ENCODE measurements at places on chromosomes 1 and 21.

DNA sequence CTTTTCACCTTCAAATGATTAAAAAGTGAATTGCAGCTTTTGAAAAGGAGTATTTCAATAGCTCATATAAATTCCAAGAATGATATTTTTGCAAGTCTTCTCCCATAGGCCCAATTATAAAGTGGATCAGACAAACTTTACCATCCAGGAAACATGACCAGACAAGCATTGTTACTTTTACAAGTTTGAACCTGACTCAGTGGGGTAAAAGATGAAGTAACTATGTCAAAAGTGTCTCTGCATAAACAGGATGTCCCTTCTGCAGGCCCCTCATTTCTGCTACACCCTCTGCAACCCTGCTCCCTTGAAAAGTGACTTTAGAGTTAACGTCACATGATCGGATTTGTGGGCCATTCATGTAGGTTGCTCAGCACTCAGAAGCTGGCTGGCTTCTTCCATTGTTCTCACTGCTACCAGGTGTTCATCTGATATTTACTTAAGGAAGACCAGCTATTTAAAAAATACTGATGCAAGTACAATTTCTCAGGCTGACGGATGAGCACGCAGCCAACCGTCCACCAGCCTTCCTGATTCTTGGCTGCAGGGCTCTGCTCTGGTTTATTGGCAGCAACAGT, 32.3 kb downstream of the URB1 start:
- DNase-seq: no peak

DNA sequence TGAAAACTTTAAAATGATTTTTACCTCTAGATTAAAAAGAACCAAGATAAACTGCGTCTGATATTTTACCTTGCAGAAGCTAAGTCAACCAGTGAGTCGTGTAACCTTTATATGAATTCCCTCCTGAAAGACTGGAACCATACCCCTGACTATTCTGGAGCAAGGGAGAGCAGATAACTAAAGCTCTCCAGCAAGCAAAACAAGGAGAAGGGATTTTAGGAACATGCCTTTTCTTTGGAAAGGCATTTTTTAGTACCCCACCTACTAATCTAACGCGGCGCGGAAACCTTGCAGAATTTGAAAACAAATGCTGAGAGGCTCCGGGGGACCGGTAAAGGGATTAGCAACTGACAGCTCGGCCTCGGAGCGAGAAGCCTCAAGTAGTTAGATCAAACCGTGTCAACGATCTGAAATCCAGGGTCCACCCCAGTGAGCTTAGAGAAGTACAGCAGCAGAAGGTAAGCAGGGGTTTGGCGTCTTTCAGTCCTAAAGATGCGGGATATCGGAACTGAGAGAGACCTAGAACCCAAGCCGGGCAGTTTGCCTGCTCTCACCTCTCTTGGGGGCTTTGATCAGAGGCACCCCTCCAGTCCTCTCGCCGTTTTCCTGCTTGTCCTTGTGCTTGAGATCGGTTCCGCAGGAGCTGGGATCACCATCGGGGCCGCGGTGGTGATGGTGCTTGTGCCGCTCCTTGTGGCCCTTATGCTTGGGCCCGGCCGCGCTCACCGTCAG, 954 bp downstream of the RSBN1 start:
- DNase-seq: peak; percentile 8

GRCh38 chr1:209400351-209401220, 182.9 kb upstream of the CAMK1G start:
- no peak for DNase-seq

DNA sequence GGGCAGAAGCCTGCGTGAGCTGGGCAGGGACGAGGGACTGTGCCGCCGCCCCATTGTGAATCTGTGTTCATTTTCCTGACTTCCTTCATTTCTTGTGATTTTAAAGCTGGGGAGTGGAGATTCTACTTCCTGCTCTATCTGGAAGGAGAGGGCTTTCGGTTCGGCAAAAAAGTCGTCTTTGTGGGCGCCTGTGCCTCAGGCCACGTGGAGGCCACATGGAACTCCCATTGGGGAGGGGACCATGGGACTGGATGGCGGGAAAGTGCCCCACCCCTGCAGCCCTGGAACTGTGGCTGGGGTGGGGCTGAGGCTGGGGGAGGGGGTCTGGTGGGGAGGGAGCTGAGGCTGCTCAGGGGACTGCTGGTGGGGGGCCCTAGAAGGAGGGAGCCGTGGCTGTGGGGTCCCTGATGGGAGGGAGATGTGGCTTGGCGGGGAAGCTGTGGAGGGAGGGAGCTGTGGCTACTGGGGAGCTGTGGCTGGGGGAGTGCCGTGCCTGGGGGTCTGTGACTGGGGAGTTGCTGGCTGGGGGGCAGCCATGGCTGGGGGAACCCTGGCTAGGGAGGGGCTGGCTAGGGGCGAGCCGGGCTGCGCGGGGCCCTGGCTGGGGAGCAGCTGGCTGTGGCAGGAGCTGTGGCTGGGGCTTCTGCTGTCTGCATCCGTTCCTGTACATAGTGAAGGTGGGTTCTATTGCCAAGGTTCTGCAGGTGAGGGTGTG, 31.5 kb downstream of the COL18A1 start:
- no peak for DNase-seq

GRCh38 chr1:230972855-230973271, 5.8 kb downstream of the TTC13 start:
- peak; percentile 68 for DNase-seq

- peak; percentile 68 for DNase-seq
Measured at GRCh38 chr21:44932408-44933181, 7.2 kb upstream of the SLX9 start.

DNA sequence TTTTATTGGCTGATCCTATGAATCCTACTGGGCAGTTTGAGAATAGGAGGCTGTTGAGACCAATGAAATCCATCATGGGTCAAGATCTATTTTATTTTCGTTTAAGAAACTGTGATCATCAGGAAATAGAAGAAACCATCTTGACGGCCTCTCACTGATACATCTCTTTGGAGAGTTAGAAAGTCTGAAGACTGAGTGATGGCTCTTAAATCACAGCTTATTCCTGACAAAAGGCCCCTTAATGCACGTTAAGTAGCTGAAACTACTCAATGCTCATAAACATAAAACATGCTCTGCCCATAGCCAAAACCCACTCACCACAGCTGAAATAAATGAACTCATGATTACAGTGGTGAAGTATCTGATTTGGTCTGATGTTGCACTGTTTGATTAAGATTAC, 784.5 kb upstream of the NEGR1 start:
- DNase-seq: no peak

DNA sequence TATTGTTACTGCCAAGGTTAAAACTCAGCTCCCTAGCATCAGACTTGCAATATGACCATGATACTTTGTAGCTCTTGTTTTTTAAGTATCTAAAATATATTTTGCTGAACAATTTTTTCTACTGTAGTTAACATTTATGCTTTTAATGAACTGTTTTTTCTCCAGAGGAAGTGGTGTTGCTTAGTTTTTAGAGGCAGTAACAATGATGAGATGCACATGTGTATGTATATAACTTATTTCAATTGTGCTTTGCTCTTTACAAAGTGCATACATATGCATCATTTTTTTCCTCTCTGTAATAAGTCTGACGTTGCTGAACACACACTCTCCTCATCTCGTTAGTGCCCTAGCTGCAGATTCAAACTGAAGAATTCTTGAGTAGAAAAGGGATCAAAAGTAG, 418.8 kb downstream of the ZP4 start:
- DNase-seq: no peak

- no peak for DNase-seq
Measured at GRCh38 chr21:38556390-38556789, 58.1 kb upstream of the ERG start.

- no peak for DNase-seq
Measured at GRCh38 chr1:58939666-58940370, 156.0 kb upstream of the JUN start.

DNA sequence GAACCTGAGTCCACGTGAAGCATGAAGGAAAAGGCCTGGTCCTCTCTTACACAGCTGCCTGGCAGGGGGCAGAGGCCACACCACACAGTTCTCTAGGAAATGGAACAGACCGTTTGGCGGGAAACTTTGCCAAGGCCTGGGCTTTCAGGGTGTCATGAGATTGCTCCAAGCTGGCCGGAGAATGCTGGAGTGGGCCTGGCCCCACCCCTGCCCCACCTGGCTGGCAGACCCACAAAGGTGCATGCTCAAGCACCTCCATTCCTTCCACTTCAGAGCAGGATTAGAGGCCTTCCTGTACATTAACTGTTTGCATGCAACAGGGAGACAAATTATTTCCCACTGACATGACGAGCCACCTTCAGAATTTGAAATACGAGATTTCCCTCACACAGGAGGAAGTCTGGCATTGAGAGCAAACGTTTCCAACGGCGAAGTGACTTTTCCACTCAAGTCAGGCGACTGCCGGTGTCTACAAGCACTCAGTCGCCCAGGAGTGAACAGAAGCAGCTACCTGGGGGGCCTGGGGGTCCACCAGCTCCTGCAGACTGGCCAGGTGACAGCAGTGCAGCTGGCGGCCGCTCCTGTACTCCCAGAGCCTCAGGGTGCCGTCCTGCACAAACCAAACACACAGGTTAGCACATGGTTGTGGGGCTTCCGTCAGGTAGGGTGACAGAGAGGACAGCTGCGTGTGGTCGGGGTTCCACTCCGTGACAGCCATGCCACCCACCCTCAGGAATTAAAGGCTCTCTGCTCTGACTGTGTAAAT, 24.0 kb downstream of the WDR4 start:
- DNase-seq: no peak

DNA sequence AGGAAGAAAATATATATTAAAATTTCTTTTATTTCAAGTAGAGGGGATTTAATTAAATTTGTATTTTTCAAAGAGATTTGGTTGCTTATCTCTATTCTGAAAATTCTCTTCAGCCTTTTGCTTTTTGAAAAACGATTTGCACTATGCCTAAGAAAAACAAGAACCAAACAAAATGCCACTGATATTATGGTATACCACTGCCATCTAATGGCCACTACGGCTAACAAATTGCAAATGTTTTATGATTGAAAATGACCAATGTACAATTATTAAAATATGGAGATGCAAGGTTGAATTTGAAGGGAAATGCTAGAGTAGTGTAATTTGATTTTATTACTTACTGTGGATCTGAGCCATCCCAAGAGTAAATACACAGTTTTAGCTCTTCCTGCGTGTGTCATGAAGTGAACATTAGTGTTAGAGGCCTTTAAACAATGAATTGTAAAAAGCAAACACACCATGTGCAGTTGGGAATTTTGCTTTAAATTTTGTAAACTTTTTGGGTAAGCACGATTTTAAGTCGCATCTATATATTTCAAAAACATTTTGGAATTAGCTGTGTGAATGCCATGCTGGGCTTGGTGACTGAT, 137.4 kb upstream of the USP25 start:
- DNase-seq: no peak

GRCh38 chr1:210711825-210712612, 383.3 kb downstream of the HHAT start:
- no peak for DNase-seq

GRCh38 chr1:172326136-172326535, 94.3 kb upstream of the C1orf105 start:
- no peak for DNase-seq

GRCh38 chr1:222750651-222751050, 13.6 kb downstream of the FAM177B start:
- DNase-seq: no peak

- no peak for DNase-seq
Measured at GRCh38 chr1:175717610-175718540, 25.5 kb downstream of the TNR start.

DNA sequence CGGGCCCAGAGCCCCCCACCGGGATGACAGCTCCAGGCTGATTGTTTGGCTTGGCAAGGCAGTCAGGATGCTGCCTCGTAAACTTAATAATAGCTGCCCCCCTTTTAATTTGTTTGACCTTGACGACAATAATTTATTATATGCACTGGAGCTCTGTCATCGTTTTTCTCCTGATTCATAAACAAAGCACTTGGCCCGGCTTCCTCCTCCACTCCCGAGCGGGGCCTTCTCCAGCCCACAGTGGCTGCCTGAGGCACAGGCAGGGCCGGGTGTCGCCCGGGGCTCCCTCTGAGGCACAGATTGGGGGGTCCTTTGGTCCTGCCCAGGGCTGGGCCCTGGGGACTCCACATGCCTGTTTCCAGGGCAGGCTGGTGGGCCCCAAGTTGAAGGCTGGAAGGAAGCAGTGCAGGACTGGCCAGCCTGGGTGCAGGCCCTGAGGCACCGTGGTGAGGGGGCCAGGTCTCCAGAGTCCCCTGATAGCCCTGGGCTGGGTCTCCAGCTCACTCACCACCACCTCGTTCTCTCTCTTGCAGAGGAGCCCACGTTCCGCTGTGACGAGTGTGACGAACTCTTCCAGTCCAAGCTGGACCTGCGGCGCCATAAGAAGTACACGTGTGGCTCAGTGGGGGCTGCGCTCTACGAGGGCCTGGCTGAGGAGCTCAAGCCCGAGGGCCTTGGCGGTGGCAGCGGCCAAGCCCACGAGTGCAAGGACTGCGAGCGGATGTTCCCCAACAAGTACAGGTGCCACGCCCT, 52.0 kb upstream of the ARHGEF16 start:
- no peak for DNase-seq

GRCh38 chr1:184362876-184363275, 24.0 kb upstream of the C1orf21 start:
- no peak for DNase-seq

- no peak for DNase-seq
Measured at GRCh38 chr1:19689856-19690255, 25.2 kb downstream of the HTR6 start.

DNA sequence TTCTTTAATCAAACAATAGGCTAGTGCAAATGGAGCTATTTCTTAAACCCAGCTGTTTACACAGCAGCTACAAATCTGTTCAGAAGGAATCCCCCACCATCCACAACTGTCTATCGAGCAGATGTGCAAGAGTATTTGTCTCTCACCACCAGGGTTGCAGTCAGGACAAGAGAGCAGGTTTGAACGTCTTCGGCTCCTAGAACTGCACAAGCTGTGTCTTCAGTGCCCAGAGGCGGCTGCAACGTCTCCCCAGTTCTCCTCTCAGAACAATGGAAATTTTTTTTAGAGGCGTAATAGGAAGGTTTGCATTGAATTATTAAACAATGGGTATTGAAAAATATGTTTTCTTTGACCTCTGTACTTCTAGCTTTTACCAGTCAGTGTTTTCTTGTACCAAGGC, 7.3 kb downstream of the OVAAL start:
- DNase-seq: no peak

DNA sequence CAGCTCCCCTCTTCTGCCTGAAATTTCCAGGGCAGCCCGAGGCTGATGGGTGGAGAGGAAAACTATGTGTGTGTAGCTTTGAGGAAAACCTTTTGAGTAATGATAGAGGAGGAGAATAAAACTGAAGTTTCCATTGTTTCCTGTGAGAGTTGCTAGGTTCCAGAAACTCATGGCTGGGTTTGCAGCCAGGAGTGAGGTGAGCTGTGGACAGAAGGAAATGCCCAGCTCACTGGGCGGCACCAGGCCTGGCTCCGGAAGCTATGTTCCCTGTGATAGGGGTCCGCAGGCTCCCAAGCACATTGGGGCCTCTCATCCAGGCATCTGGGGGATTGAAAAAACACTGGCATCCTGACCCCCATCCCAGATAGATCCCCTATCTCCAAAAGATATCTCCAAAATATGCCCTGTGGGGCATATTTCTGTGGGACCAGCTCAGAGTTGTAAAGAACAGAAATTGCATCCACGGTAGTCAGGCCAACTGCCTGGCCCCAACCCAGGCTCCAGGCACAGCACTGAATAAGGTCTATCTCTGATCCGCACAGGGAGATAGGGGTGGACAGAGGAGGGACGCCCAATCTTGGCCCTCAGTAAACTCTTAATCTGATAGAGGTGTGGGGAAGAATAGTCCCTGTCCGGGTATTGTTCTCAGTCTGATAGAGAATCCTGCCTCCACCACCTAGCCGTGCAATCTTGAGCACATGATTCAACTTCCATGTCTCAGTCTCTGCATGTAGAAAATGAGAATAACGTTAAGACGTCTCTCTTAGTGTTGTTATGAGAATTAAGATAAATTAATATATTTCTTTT, 1.8 kb upstream of the HSPG2 start:
- no peak for DNase-seq

All from effector CD4-positive, alpha-beta T cell (primary cell).